Fibroblast of skin of abdomen (primary cell): ENCODE measurements at places on chromosomes 7 and 10.

DNA sequence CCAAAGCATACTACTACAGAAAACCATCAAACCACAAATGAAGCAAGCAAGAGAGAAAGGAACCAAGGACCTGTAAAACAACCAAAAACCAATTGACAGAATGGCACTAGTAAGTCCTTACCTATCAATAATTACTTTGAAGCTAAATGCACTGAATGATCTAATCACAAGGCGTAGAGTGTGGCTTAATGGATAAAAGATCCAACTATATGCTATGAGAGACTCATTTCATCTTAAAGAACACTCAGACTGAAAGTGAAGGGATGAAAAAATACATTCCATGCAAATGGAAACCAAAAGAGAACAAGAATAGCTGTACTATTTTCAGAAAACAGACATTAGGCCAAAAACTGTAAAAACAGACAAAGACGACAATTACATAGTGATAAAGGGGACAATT is 70.7 kb downstream of the CRPPA start:
- no peak for DNase-seq

DNA sequence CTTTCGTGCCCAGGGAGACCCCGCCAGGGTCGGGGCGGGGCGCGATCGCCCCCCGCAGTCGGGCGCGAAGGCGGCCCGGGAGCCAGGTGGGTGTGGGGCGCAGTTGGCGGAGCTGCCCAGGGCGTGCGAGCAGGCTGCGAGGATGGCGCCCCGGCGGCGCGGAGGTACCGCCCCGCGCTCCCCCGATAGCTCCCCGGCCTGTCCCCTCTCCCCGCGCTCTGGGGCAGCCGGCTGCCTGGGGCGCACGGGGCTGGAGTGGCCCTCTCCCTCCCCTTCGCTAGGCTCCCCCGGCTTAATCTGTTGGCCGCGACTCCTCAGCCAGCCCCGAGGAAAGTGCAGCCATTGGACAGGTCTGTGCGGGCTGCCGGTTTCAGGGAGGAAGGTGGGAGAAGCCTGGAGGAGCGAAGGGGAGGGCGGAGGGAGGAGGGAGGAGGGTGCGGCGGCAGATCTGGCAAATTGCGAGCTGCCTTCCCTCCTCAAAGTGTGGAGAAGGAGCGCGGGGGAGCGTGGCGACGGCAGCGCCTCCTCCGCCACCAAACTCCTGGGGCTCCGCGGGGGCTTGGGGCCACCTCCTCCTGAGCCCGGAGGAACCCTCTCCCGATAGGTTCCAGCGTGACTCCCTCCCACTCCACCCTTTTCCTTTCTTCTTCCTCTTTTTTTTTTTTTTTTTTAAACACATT is 361 bp upstream of the PLXDC2 start:
- DNase-seq: peak; percentile 77

- DNase-seq: no peak
Observed at GRCh38 chr10:133474665-133475424, 21.1 kb downstream of the SCART1 start.

DNA sequence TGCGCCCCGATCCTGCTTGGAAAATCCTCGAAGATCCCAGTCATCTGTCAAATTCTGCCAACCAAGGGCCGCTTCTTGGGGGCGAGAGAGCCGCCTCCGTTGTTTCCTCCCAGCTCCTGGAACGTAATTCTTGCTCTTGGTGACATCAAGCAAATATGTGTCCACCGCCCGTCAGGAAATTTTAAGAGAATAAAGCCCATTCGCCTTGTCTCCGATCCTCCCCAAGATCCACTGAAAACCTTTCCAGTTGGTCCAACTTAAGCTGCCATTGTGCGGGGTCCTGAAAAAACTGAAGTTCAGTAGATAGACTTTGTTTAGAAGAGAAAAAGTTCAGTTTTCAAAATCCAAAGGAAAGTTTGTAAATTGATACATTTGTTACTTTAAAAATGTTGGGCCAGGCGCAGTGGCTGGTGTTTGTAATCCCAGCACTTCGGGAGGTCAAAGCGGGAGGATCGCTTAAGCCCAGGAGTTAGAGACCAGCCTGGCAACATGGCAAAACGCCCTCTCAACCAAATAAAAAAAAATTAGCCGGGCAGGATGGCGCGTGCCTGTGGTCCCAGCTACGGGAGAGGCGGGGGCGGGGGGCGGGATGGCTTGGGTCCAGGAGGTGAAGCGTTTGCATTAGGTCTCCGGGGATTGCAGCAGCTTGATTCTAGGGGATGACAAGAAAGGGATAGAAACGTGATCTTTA is 1.0 kb upstream of the ZNF800 start:
- DNase-seq: peak; percentile 18

DNA sequence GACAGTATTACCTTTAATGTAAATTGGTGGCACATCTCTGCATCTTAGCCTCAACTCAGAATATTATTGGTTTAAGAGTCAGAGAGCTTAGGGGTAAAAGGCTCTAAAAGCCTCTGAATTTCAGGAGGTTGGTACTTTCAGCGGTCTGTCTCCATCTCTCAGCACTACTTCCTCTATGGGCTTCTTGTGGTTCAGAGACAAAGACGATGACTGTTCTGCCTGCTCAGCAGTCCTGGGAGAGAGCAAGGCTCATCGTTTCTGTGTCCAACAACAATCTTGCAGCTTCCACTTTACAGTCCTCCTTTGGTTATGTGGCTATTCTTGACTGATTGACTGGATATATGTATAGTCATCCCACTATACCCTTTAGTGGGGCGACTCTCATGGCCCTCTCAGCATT is 394.7 kb downstream of the AUTS2 start:
- no peak for DNase-seq

DNA sequence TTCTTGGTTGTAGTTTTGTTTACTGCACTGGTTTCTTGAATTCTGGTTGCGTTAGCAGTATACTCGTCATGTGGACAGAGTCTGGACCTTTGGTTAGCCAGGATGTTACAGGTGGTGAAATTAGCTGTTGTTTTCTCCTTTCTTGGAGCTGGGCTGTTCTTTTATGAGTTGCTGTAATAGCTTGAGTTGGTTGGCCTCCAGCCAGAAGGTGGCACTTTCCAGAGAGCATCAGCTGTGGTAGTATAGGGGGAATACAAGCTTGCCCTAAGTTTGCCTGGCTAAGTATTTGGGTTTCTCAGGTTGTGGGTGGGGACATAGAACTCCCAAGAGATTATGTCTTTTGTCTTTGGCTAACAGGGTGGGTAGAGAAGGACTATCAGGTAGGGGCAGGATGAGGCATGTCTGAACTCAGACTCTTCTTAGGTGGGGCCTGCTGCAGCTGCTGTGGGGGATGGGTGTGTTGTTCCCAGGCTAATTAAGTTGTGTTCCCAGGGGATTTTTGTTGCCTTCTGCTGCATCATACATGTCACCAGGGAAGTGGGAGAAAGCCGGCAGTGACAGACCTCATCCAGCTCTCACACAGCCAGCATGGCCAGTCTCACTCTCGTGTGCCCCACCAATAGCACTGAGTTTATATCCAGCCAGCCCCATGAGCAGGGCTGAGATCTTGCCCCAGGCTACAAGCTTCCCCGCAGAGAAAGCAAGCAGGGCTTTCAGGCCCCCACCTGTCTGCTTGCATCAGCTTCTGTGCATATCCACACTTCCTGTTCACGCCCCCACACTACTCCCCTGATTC is 246.7 kb upstream of the TPK1 start:
- no peak for DNase-seq

GRCh38 chr10:88456730-88457129 is 126.4 kb downstream of the RNLS start:
- peak; percentile 74 for DNase-seq

- no peak for DNase-seq
Observed at GRCh38 chr7:134355927-134356326, 39.2 kb upstream of the SLC35B4 start.

- peak; percentile 87 for DNase-seq
Observed at GRCh38 chr7:72805526-72806494, 22.2 kb downstream of the TYW1B start.

GRCh38 chr10:17578603-17579002 is 38.6 kb downstream of the HACD1 start:
- DNase-seq: no peak

DNA sequence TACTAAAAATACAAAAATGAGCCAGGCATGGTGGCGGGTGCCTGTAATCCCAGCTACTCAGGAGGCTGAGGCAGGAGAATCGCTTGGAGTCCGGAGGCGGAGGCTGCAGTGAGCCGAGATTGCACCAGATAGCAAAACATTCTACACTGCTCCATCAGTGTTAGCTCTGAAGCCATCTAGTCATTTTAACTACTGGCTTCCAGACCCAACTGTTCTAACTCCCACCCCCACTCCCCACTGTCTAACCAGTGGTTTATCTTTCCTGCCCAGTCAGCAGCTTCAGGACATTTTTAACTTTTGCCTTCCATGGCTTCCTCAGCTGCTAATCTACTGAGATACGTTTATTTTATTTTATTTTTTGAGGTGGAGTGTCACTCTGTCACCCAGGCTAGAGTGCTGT is 6.2 kb upstream of the FRAT1 start:
- no peak for DNase-seq
